GM18507 (cell line): ENCODE measurements at places on chromosomes 1 and 21.

- no peak for DNase-seq
These were observed 17.4 kb downstream of the CNN3 start for GRCh38 chr1:94909486-94909885.

DNA sequence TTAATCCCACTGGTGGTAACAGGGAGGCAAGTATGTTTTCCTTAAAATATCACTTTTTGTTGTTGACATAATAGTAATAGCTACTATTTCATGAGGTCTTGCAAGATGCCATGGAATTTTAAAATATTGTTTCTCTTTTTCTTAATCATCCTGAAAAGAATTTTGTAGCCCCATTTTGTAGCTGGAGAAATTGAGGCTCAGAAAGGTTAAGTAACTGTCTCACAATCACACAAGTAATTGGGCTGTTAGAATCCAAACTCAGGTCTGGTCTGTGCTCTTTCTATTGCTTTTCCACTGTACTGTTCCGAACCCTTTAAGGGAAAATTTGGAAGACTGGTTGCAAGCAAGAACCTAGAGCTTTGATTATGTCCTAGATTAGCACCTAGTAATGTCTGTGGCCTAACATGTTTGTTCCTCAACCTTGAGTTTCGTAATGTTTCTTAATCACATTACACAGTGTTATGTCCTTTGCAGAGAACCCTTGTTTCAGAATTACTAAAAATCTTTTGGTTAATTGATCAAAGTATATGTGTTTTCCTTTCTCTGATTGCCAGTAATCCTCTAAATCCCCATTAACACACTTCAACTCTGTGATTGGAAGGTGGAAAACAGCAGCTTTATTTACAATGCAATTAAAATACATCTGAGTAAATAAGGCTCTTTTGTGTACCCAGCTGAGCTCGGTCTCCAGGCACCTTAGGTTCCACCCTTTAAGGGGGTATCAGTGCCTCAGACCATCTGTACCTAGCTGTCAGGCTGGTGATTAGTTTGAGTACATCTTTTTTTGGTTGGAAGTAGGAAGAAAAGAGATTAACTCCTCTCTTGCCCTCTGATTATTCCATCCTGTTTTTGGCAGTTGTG is 10.4 kb downstream of the LRRC42 start:
- DNase-seq: no peak

- DNase-seq: no peak
These were observed 10.8 kb downstream of the HCN3 start for GRCh38 chr1:155287987-155288543.

DNA sequence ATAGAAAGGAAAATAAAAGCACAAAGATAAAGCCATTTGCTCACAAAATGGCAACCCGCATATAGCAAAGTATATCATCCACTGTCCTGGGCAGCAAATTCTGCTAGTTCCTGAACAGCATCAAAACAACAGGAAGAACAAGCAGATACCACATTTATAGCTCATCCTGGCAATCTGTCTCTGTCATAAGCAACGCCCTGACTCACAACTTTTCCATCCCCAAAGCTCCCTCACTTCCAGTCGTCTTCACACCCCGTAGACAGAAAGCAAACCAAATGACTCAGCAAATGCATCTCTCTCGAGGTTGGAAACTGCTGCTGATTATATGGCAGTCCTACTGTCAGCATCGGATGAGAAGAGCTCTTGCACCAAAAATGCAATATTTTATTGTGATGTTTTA is 65.8 kb downstream of the AK5 start:
- DNase-seq: no peak

DNA sequence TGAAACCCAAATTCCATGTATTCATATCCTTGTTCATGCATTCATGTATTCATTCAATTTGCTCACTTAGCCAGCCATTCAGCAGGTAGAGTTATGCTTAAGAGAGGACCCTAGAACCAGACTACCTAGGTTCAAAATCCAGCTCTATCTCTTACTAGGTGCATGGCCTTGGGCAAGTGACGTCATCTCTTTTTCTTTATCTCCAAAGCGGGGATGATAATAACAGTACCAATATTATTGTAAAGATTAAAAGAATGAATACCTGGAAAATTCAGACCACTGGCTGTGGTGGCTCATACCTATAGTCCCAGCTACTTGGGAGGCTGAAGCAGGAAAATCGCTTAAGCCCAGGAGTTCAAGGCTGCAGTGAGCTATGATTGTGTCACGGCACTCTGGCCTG is 33.9 kb upstream of the CLIC4 start:
- DNase-seq: no peak

GRCh38 chr1:213123536-213123935 is 72.5 kb downstream of the RPS6KC1 start:
- DNase-seq: no peak

DNA sequence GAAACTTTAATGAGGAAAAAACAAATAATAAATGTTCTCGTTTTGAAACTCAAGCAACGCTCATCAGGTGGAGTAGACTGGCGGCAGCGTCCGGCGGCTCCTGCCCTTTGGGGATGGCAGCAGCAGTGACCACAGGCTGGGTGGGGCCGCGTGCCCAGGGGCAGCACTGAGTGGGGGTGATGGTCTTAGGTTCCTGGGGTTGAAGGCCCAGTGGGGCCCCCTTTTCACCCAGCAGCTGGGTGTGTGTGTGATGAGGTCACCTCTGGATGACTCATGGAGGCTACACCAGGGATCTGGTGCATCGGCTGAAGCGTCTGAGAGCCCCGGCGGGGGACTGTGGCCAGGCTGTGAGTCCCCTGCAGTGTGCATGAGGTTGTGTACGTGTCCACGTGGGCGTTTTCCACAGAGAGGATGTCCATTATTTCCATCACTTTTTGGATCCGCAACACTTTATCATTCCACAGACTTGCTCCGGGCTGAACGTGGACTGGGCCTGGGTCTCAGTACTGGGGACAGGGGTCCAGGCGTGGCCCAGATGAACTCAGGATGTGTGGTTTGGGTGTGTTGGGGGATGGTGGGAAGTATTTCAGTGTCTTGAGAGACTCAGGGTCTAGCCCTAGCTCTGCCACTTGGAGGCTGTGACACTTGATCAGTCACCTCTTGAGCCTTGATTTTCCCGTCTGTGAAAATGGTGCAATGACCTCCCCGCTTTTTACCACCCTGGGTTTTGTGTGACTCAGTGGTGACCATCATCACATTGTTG is 25.6 kb downstream of the LDLRAP1 start:
- no peak for DNase-seq
